Activated T-cell treated with anti-CD3 and anti-CD28 coated beads, Interleukin-2, amount 50 U/mL, for 48 hours (primary cell): ENCODE measurements at places on chromosomes 12 and 14.

DNA sequence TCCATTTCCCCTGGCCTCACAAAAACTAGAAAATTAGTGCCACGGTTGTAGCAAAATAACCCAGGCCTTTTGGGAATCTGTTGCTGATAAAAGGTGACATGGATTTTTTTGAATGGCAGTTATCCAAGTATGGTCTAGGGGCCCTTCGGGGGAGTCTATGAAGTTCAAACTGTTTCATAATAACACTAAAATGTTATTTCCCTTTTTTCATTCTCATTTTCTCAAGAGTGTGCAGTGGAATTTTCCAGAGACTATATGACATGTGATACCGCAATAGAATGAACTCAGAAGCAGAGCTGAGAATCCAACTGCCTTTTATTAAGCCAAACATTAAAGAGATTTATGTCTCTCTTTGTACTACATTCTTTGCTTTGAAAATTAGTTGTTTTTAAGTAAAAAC lies 26.9 kb downstream of the GSTZ1 start:
- no peak for DNase-seq

- DNase-seq = no peak
Measured at GRCh38 chr14:95386536-95387095, 66.9 kb upstream of the CLMN start.

GRCh38 chr14:105475269-105476096 lies 862 bp downstream of the CRIP2 start:
- no peak for DNase-seq

- DNase-seq = no peak
Measured at GRCh38 chr14:36773136-36773540, 111.5 kb downstream of the PAX9 start.

- DNase-seq = no peak
Measured at GRCh38 chr12:95583933-95584332, 32.7 kb upstream of the USP44 start.

DNA sequence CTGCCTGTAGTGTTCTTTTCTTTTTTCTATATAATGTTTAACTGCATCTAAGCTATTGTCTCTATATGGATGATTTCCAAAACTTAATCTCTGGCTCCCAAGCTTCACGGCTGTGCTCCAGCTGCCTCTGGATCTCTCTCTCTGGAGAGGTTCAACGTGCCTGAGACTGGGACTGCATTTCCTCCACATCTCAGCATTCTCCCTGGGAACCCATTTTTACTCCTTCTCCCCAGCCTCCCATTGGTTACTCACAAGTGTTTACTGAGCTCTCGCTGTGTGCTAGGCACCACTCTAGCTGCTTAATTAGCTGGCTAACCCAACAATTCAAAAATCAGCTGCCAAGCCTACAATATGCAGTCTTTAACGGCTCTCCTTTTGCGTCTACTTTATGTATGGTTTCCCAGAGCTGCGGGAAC lies 34.7 kb downstream of the FBXL14 start:
- DNase-seq = no peak

- peak; percentile 47 for DNase-seq
Measured at GRCh38 chr12:6735448-6736191, 11.8 kb downstream of the COPS7A start.

GRCh38 chr12:47855502-47855901 lies 35.8 kb upstream of the HDAC7 start:
- no peak for DNase-seq

DNA sequence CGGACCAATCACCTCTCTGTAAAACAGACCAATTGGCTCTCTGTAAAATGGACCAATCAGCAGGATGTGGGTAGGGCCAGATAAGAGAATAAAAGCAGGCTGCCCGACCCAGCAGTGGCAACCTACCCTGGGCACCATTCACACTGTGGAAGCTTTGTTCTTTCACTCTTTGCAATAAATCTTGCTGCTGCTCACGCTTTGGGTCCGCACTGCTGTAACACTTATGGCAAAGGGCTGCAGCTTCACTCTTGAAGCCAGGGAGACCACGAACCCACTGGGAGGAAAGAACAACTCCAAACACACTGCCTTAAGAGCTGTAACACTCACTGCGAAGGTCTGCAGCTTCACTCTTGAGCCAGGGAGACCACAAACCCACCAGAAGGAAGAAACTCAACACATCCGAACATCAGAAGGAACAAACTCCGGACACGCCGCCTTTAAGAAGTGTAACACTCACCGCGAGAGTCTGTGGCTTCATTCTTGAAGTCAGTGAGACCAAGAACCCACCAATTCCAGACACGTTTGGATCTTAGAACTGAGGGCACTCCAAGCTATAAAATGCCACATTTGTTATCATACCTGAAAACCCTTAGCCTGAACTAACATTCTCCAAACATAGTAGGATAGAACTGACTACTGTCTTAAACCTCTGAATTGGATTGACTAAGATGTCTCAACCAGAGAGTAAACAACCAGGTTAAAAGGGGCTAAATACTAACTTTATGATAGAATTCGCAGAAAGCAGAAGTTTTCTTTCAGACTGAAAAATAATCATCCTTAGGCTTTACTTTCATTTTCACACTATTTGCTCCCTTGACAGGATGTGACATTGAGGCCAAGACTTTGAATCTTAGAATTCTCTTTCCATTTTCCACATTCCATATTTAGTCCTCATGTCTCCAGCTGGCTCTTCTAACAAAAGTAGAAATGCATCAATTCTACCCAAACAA lies 33.6 kb downstream of the CDKL1 start:
- DNase-seq = peak; percentile 50
